ENCODE measurements at places on chromosomes 4 and X.

DNA sequence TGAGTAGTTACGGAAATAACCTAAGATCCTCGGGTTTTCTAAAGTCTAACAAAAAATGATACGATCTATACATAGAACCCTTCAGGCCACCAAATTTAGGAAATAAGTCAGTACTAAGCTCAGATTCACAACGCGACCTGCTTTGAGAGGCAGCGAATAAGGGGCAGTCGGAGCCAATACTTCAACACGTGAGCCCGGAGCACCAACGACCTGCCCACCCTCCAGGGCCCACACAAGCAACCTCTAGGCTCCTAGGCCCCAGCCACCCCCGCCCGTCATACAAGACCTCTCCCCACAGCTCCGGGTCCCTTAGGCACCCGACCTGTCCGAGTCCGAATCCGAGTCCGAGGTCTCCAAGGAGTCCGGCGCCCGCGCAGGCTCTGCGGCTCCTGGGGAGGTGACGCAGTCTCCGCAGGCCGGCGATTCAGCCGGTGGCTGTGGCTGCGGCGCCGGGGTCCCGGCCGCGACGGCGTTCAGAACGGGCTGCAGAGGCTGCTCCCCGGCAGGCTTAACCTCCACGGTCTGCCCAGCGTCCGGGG, 580 bp downstream of the NAF1 start:
- peak; percentile 40 for DNase-seq

- DNase-seq = peak; percentile 38
These were observed 61.5 kb upstream of the AP1S2 start for GRCh38 chrX:15915959-15916703.

GRCh38 chr4:3177905-3178304, 71.1 kb upstream of the MSANTD1 start:
- DNase-seq = no peak

GRCh38 chr4:5827108-5828004, 65.5 kb downstream of the CRMP1 start:
- DNase-seq = peak; percentile 67

DNA sequence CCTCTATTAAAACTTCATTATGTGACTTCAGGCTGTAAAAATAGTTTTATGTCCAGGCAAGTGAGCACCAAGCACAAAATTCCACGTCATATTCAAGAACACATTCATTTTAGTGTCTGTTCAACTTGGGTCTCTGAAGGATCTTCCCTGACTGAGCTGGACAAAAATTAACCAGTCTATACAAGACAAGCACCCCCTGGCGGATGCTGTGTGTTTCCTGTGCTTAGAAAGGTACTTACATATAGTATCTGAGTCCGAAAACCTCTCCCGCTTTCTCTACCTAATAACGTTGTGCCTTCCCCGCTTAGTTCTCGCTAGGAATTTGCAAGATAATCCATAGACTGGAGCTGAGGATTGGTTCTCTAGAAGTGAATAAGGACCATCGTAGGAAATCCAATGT, 2214.5 kb upstream of the TENM3 start:
- peak; percentile 1 for DNase-seq

GRCh38 chr4:123068081-123068480, 145.7 kb upstream of the NUDT6 start:
- peak; percentile 11 for DNase-seq

- DNase-seq = no peak
These were observed 242.0 kb downstream of the BCOR start for GRCh38 chrX:39855748-39856129.

DNA sequence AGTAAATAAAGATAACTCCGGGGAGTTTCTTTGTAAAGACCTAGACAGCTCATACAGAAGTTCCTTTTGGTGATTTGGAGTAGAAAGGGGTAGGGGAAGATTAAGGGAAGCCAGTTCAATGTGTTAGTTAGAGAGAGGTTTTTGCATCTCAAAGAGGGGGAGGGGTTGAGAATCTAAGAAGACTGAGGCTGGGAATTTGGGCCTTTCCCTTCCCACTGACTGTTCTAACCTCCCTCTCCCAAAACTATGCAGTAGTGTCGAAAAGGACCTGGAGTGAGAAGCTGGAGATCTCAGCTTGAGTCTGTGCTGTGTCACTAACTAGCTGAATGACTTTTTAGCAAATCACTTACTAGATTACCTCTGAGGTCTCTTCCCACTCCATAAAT, 55.7 kb upstream of the CCDC160 start:
- DNase-seq = no peak

GRCh38 chr4:30833206-30833605, 113.0 kb downstream of the PCDH7 start:
- no peak for DNase-seq

GRCh38 chr4:112514647-112515197, 1.3 kb downstream of the NEUROG2 start:
- DNase-seq = no peak

- DNase-seq = no peak
These were observed 20.9 kb upstream of the PLAC1 start for GRCh38 chrX:134679221-134679620.

DNA sequence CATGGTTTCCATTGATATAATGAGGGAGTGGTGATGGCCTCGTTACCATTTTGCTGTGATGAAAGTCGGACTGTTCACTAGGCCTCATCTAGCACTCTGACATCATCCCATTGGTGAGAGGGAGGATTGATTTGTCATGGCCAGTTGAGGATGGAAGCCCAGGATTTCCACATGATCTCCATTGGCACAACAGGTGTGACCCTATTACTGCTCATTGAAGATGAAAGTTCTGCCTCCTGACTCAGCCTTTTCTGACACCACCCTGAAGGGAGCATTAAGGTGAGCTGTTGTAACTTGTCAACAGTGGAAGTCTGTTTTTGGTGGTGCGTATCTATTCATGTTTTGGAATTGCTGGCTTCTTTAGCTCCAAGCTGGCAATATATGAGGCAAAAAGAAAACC, 144.2 kb downstream of the PABPC4L start:
- no peak for DNase-seq

DNA sequence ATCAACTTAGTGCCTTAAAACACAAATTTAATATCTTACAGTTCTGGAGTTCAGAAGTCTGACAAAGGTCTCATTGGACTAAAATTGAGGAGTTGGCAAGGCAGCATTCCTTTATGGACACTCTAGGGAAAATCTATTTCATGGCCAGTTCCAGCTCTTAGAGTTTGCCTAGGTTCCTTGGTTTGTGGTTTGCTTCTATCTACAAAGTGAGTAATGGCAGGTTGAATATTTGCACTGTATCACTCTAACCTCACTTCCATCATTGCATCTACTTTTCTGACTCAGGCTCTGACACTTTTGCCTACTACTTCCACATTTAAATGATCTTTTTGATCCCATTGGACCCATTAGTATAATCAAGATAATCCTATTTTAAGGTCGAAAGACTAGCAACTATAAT, 64.7 kb upstream of the PCDH10 start:
- no peak for DNase-seq

DNA sequence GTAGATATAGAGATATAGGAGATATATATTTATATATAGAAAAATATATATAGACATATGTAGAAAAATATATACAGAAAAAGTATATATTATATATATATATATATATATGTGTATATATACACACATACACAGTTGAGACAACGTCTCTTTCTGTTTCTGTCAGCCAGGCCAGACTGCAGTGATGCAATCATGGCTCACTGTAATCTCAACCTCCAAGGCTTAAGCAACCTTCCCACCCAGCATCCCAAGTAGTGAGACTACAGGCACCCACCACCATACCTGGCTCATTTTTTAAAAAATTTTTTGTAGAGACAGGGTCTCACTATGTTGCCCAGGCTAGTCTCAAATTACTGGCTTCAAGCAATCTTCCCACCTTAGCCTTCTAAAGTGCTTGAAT, 426.3 kb downstream of the GPM6A start:
- DNase-seq = peak; percentile 12

GRCh38 chr4:38591617-38592337, 72.2 kb upstream of the KLF3 start:
- DNase-seq = no peak

DNA sequence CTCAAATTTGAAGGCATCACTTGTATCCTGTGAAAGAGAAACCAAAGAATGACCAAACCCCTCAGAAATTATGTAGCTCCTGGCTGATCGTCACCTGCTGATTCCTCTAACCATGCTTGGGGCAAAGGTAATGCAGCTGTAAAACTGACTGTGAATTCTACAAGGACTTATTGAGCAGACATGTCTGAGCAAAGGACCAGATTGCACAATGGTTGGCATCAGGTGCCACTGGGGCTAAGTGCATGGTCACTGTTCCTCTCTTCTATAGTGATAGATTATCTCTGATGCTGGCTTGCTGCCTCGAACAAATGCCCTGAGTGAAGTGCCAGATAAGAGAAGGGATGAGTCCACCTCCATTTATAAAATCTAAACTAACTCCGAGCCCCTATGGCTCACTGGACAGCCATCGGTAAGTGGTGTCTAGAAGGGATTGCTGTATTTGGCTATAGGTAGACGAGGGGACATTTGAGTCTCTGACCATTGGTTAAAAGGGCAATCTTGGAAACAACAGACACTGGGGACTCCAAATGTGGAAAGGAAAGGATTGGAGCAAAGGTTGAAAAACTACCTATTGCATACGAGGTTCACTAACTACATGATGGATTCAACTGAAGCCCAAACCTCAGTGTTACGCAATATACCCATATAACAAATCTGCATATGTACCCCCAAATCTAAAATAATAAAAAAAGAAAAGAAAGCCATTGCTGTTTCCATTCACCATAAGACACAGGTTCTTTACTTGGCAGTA, 110.7 kb upstream of the IGSF1 start:
- DNase-seq = no peak

DNA sequence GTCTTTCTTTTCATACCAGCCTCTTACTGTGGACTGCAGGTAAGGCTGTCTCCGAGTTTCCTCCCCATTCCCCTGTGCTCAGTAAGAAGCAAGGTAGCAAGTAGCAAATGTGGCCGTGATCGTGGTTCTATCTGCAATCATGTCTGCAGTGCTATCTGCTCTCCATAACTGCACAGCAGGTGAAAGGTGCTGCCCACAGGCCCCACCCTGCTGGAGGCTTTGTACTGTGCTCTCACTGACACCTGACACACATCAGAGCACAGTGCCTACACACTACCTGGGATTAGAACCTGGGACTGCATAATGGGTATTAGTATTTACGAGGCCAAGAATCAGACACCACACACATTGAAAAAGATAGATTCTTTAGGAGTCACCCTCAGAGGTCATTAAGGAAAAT, 15.3 kb downstream of the PGRMC1 start:
- DNase-seq = no peak

- DNase-seq = no peak
These were observed 20.1 kb downstream of the FAT1 start for GRCh38 chr4:186703510-186703909.

GRCh38 chrX:45801554-45801953, 600.9 kb upstream of the DIPK2B start:
- peak; percentile 60 for DNase-seq

- no peak for DNase-seq
These were observed 139.9 kb upstream of the SLC4A4 start for GRCh38 chr4:71198958-71199357.

DNA sequence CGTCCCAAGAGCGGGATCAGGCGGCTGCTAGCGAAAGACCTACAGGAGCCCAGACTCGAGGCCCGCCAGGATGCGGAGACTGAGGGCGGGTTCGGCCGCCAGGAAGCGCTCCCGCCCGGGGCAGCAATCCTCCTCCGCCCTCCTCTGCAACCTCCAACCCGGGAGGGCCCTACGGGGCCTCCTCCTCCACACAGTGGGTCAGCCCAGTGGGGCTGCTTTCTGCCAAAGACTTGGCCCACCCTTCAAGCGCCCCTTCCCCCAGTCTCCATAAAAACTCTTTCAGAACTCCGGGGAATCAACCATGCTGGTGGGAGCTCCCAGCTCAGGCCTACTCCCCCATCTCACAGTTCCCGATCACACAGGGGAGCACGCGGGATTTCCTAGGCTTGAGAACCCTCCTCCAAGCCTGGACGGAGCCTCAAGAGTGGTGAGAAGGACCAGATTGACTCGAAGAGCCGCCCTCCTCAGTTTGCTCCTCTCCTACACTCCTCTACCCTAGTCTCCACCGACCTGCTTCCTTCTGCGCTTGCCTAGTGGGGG, 77.5 kb downstream of the RLIM start:
- peak; percentile 60 for DNase-seq

DNA sequence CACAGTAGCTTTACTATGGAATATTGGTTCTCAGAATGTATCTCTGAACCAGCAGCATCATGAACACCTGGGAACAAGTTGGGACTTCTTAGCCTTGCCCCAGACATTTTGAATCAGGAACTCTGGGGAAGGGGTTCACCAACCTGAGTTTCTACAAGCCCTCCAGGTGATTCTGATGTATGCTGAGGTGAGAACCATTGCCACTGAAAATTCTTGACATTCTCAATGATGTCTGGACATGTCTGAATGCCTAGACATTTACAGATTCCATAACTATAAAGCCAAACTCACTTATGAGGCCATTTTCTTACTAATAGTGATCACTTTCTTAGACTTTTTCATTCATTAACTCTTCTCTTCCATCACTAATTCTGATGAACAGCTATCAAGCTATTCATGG, 389.4 kb upstream of the FTHL17 start:
- DNase-seq = no peak

GRCh38 chrX:101958139-101958538, 26.3 kb upstream of the ZMAT1 start:
- no peak for DNase-seq

DNA sequence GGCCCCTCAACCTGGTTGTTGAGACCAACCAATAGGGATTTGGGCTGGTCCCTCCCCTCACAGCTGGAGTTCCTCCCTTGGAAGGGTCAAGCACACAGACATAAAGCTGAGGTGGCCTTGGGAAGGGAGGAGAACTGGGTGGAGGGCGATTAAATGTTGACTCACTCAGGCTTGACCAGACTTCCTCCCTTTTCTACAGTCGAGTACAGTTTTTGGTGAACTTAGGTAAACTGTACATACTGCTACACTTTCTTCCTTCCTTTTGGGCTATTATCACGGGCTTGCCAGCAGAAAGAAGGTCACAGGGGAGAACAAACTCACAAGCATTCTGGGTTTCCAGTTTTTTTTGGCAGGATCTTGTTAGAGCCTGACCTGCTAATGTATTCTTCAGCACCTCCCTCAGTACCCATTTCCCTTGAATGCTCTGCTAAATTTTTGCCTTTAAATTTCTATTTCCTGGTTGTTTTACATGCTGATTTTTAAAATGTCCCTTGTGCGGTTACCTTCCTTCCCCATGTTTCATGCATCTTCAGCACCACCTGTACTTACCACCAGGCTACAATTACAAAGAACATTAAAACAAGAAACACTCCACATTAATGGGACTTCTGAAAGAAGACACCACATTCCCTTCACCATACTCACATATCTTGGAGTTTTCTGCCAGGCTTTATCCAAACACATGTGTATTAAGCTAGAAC, 135.2 kb upstream of the RASGEF1B start:
- DNase-seq = peak; percentile 27

DNA sequence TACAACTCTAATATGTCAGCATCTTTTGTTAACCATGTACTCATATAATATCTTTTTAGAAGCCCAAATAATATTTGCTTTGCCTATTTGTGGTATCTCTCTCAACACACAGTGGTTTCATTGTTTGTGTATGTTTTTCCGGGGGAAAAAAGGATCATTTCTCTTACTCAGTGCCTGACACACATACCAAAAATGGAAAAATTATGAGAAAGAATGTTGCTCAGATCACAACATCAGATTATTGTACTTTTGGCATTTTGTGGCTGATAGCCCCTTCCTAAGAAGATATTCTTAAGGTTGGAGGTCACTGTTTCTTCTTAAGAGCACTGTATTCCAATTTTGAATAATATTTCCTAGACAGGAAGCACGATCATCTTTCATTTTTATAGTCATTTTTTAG, 93.6 kb downstream of the PDLIM5 start:
- peak; percentile 83 for DNase-seq

- DNase-seq = no peak
These were observed 93.7 kb upstream of the ZNF827 start for GRCh38 chr4:146032234-146032860.

All from fibroblast of pulmonary artery (primary cell).